GM23248 (cell line): ENCODE measurements at places on chromosomes 16 and 17.

GRCh38 chr17:41131979-41132378 is 8.0 kb upstream of the KRTAP4-12 start:
- peak; percentile 51 for DNase-seq

GRCh38 chr16:1277151-1277598 is 21.3 kb downstream of the TPSD1 start:
- no peak for DNase-seq

GRCh38 chr17:57121308-57122042 is 36.4 kb downstream of the AKAP1 start:
- peak; percentile 66 for DNase-seq

DNA sequence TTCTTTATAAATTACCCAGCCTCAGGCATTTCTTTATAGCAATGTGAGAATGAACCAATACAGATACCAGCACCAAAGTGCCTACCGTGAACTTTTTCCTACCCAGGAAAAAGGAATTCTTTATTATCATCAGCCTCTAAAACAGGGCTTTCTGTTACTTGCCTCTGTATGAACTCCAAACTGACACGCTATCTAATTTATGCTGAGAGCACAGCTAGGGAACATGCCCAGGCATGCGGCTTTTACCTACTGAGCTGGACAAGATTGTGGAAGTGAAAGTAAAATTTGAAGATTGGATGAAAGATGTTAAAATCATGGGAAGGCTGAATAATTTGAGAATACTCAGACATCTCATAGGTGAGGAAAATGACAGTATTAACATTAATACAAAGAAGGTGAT is 24.4 kb upstream of the ADCY9 start:
- DNase-seq, result no peak

DNA sequence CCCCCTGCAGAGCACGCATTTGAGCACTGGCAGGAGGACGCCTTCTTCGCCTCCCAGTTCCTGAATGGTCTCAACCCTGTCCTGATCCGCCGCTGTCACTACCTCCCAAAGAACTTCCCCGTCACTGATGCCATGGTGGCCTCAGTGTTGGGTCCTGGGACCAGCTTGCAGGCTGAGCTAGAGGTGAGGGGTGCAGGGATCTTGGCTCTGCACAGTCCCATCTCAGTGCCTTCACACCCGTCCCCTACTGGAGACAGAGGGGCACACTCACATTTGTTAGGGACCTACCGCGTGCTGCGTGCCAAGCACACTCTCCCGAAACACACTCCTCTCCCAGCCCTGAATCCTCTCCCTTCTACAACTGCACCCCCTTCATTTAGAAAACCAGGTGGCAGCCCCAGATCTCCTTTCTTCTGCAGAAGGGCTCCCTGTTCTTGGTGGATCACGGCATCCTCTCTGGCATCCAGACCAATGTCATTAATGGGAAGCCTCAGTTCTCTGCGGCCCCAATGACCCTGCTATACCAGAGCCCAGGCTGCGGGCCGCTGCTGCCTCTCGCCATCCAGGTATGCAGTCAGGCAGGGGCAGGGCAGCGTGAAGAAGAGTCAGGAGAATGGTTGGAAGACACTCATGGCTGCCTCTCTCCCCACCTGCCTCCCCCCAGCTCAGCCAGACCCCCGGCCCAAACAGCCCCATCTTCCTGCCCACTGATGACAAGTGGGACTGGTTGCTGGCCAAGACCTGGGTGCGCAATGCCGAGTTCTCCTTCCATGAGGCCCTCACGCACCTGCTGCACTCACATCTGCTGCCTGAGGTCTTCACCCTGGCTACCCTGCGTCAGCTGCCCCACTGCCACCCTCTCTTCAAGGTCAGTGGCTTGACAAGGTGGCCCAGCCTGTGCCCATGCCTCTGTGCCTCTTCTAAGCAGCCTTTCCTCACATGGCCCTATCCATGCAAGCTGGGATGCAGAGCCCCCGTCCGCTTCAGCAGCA is 6.3 kb downstream of the ALOX15B start:
- no peak for DNase-seq

- peak; percentile 54 for DNase-seq
Measured at GRCh38 chr16:26765087-26765486, 301.6 kb upstream of the C16orf82 start.

DNA sequence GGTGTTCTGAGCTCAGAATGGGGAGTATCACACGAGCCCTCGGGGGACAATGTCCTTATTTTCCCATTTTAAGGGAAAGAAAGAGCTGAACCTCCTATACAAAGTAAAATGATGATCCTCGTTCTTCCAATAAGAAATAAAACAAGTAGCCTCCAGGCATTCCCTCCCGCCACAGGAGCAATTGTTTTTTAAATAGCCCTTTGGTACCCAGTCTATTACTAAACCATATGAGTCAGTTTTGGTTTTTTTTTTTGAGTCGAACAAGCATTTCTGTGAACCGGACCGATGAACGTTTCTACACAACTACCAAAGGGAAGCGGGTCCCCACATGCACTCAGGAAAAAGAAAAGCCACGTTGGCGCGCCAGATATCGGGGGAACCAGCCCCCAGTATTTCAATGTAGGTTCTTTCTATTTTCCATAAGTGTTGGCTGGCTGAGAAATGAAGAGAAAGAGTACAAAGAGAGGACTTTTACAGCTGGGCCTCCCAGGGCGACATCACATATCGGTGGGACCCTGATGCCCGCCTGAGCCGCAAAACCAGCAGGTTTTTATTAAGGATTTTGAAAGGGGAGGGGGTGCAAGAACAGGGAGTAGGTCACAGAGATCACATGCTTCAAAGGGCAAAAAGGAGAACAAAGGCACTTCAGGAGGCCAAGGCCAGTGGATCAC is 3.8 kb upstream of the DCXR start:
- peak; percentile 48 for DNase-seq

DNA sequence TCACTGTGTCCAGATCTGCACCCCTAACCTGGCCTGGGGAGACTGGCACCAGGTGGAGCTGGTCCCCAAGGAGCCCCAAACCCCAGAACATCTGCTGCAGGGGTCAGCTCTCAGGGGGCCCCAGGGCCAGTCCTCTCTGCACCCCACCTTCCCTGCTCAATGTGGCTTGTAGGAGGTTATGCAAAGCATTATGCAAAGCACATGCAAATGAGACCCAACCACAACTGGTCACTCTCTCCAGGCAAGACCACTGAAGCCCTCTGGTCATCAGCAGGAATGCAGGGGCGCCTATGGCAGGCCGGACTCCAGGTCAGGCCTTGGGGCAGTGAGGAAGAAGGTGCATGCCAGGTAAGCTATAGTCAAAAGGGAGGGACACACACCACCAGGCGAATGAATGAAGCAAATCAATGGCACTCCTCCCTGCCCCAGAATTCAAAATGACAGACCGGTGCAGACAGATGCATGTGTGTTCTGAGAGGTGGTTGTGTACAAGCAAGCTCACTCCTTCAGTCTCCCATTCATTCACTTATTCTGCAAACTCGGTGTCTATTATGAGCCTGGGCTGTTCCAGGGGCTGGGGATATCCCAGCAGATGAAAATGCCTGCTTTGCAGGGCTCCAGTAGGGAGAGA is 48.0 kb downstream of the TMEM235 start:
- DNase-seq, result no peak

GRCh38 chr17:40909755-40910154 is 24.7 kb upstream of the KRT20 start:
- peak; percentile 90 for DNase-seq

- DNase-seq, result no peak
Measured at GRCh38 chr17:66722341-66722740, 112.6 kb upstream of the CACNG5 start.

DNA sequence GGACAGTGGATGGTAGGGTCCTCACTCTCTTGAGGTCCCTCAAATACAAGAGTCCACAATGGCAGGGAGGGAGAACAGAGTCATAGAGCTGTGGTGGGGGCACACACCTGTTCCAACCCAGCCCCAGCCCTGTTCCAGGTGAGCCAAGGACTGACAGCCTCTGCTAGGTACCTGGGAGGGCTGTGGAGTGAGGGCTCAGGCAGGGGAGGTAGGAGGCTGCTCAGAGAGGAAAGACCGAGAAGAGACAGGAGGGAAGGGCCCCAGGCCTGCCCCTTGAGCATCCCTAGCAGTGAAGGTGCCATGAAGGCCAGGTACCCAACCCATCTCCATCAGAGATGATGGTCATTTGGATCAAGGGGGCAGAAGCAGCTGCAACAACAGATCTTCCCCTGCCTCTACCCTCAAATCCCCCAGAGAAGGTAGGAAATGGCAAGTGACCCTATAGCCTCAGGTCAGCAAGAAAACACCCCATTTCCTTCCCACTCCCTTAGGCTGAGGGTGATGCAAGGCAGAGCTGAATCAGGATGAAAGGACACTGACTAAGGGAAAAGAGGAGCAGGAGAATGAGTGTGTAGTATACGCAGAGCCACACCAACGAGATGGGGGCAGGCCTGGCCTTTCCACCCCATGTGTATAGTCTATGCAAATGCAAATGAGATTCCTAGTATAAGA is 28.6 kb downstream of the CD300LG start:
- DNase-seq, result peak; percentile 43

GRCh38 chr16:80989801-80990200 is 16.9 kb downstream of the CMC2 start:
- DNase-seq, result peak; percentile 20

DNA sequence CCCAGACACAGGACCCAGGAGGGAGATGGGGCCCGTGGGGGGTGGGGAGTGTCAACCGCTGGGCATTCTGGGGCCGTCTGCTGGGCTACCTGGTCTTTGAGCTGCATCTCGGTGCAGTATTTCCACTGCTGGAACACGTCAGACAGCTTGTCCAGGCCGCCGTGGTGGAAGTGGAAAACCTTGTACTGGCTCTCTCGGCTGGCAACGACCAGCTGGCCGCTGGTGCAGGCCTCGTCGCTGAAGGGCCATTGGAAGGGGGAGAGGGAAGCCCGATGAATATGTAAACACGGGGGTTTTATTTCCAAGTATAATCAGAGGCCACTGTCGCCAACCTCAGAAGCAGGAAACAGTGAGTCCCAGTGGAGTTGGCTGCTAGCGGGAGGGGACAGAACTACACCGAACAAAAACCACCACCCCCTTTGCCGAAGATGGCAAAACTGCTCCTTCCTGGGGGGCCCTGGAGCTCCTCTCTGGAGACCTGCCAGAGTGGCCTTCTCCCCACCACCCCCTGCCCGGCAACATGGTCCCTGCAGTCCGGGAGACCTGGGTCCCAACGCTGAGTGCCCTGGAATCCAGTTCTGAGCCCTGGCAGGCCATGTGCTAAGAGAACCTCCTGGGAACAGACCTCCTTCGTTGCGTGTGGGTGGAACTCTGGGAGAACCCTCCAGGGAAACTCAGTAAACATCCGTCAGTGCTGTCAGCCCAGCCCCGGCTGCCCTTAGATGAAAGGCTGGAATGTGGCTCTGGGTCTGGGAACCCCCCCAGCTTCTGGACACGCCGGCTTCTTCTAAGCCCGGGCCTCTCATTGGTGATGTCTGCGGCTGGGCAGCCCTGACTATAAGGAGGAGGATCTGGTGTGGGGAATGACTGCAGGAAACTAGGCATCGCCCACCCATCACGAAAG is 84.1 kb downstream of the TBC1D16 start:
- peak; percentile 75 for DNase-seq
